ENCODE measurements at places on chromosomes 1 and 21. TPM values are rescaled to one million over a fixed set of nuclear protein-coding genes. Genes with fewer than 3 reads are reported as not detected.

The AIRE gene
- not detected for total RNA-seq

The CRB1 gene
- total RNA-seq, result 0.26 TPM

The IGSF21 gene
- not detected for total RNA-seq

The TAL1 gene
- total RNA-seq, result not detected

The FAAH gene
- 4.5 TPM for total RNA-seq

The TTC39A gene
- not detected for total RNA-seq

The SPATA21 gene
- not detected for total RNA-seq

The FLG2 gene
- total RNA-seq, result not detected

The DR1 gene
- 114 TPM for total RNA-seq

The TCHH gene
- 0.09 TPM for total RNA-seq

- no peak for DNase-seq
- no peak overlapping the region for H3K27ac ChIP-seq
- H3K4me1 ChIP-seq, result no peaks in the 10 kb centered on the region
Measured at GRCh38 chr1:191026828-191027227, 549.2 kb upstream of the BRINP3 start.

- DNase-seq, result no peak
- H3K36me3 ChIP-seq, result no peaks in the 10 kb centered on the region
- no peaks in the 10 kb centered on the region for H3K27me3 ChIP-seq
- no peaks in the 10 kb centered on the region for H3K4me1 ChIP-seq
Measured at GRCh38 chr1:207711285-207711684, 40.6 kb upstream of the CD46 start.

- H3K27me3 ChIP-seq, result no peaks in the 10 kb centered on the region
- no peak overlapping the region for H3K4me3 ChIP-seq
- DNase-seq, result no peak
- H3K36me3 ChIP-seq, result peaks cover 14% of the 10 kb centered on the region
- peaks cover 30% of the 10 kb centered on the region for H3K4me1 ChIP-seq
Measured at GRCh38 chr1:46606255-46606965, 2.3 kb upstream of the MKNK1 start.

- H3K27ac ChIP-seq, result no peak overlapping the region
- H3K4me1 ChIP-seq, result no peaks in the 10 kb centered on the region
- no peak overlapping the region for H3K4me3 ChIP-seq
- H3K36me3 ChIP-seq, result no peaks in the 10 kb centered on the region
- DNase-seq, result no peak
Measured at GRCh38 chr1:101379950-101380349, 143.1 kb downstream of the S1PR1 start.

GRCh38 chr1:41383094-41383852 lies 22.0 kb downstream of the FOXO6 start:
- H3K36me3 ChIP-seq, result no peaks in the 10 kb centered on the region
- no peaks in the 10 kb centered on the region for H3K4me1 ChIP-seq
- no peak overlapping the region for H3K27ac ChIP-seq
- no peak overlapping the region for H3K4me3 ChIP-seq
- no peak for DNase-seq

DNA sequence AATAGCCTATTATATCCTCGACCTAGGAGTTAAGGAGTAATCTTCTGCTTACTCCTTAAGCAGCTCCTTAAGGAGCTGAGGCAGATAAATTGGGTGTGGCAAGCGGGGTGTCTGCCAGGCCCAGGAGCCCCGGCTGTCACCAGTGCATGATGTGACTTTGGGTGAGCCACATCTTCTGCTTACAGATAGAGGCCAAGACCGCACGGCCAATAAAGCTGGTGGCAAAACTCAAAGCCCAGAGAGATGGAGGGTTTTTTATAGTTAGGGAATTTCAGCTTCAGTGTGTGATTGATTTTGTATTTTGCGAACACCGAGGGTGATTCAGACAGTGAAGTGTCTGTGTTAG lies 9.8 kb downstream of the MX2 start:
- peaks cover 46% of the 10 kb centered on the region for H3K4me1 ChIP-seq
- no peak for DNase-seq
- no peak overlapping the region for H3K4me3 ChIP-seq
- H3K36me3 ChIP-seq, result no peaks in the 10 kb centered on the region
- no peaks in the 10 kb centered on the region for H3K27me3 ChIP-seq

DNA sequence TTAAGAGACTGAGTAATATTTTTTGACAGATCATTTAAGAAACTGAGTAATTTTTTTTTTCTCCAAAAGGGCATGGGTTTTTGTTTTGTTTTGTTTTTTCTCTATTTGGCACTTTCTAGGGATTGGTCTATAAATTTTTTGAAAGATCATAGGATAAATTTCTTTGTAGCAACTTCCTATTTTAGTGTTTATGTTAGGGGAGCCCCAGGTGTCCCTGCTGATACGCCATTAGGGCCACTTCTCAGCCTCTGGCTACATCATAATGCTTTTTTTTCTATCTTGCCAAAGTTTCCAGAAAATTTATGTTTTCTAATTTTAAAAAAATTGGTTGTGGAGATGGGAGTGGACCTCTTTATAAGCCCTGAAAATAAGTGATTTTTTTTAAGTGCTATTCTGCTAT lies 2.6 kb downstream of the GABPA start:
- peaks cover 17% of the 10 kb centered on the region for H3K4me1 ChIP-seq
- no peak overlapping the region for H3K4me3 ChIP-seq
- DNase-seq, result no peak
- H3K36me3 ChIP-seq, result no peaks in the 10 kb centered on the region

DNA sequence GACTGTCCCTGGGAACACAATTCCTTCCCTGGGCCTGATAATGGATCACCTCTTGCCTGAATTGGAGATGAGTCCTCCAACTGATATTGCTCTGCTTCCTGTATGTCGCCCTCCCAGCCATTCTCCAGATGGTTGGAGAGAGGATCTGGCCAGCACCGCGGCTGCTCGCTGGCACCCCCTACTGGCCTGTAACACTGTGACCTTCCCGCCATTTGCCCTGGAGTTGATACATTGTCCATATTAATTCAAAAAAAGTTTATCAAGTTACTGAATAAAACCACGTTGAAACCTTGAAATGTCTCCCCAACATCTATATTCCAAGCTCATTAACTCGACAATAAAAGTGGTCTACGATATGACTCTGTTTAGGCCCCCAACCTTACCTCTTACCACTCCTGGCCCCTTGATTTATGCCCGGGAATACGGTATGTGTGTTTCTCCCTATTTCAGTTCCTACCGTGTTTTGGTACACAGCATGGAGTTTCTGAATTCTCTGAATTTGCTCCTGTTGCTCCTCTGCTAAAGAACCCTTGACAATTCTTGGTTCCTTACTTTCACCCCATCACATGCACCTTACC lies 241.8 kb upstream of the KIAA0040 start:
- no peaks in the 10 kb centered on the region for H3K4me1 ChIP-seq
- no peak for DNase-seq
- H3K4me3 ChIP-seq, result no peak overlapping the region
- no peak overlapping the region for H3K27ac ChIP-seq
- H3K36me3 ChIP-seq, result no peaks in the 10 kb centered on the region

GRCh38 chr1:173937062-173937461 lies 19.9 kb upstream of the SERPINC1 start:
- peaks cover 15% of the 10 kb centered on the region for H3K36me3 ChIP-seq
- DNase-seq, result no peak
- no peak overlapping the region for H3K27ac ChIP-seq
- H3K27me3 ChIP-seq, result no peaks in the 10 kb centered on the region

DNA sequence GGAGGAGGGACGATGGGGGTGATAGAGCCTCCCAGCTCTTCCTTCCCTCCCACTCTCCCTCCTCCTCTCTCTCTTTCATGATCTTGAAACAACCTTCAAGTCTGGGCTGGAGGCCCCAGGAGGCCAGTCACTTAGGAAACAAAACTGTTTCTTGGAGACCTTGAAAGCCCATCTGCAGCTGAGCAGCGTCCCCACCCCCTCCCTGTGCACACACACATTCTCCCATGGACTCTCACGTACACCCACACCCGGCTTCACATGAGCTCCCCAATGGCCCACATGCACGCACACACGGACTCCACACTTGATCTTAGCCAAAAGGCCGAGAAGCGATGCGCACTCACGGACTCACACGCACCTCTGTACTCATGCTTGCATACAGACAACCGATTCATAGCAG lies 3.2 kb upstream of the ATP1A2 start:
- H3K27me3 ChIP-seq, result peaks cover 12% of the 10 kb centered on the region
- H3K27ac ChIP-seq, result no peak overlapping the region
- DNase-seq, result no peak
- no peaks in the 10 kb centered on the region for H3K4me1 ChIP-seq
- no peak overlapping the region for H3K4me3 ChIP-seq
- no peaks in the 10 kb centered on the region for H3K36me3 ChIP-seq

GRCh38 chr1:63010913-63011660 lies 227.2 kb downstream of the ATG4C start:
- H3K27ac ChIP-seq, result no peak overlapping the region
- no peaks in the 10 kb centered on the region for H3K27me3 ChIP-seq
- no peaks in the 10 kb centered on the region for H3K4me1 ChIP-seq
